Activated effector memory CD4-positive, alpha-beta T cell treated with anti-CD3 and anti-CD28 coated beads, Interleukin-2, amount 50 U/mL, for 16 hours (primary cell): ENCODE measurements at places on chromosomes 4 and X.

- no peak for DNase-seq
Observed at GRCh38 chrX:119763181-119763580, 4.8 kb downstream of the SOWAHD start.

GRCh38 chr4:175536852-175537453, 275.1 kb downstream of the GPM6A start:
- DNase-seq, result no peak

DNA sequence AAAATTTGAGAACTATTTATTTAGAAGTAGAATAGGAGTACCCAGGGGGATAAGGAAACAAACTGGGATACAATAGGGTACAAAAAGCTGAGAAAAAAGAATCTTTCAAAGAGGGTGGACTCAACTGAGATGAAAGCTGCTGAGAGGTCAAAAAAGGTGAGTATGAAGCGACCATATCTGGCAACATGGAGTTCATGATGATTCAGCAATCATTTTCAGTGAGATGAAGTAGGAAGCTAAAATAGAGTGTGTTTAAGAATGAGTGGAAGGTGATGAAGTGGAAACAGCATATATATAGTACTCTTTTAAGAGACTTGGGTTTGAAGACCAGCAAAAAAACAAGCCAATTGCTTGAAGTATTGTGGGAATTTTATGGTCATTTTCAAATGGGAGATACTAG, 72.0 kb upstream of the IL13RA2 start:
- DNase-seq, result no peak

- no peak for DNase-seq
Observed at GRCh38 chr4:136457004-136457403, 1075.3 kb downstream of the PCDH18 start.

- DNase-seq, result no peak
Observed at GRCh38 chr4:110533590-110533910, 57.6 kb downstream of the ENPEP start.

DNA sequence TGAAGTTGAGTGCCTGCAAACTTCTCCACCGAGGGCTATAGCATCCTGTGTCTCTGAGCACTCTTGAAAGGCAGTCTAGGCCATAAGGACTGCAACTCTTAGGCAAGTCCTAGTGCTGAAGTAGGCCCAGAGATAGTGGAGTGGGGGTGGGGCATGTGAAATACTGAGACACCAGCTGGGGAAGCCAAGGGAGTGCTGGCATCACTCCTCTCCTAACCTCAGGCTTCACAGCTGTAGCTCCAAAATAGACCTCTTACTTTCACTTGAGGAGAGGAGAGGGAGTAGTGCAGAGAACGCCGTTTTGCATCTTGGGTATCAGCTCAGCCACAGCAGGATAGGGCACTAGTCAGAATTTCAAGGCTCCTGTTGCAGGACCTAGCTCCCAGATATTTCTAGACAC, 56.2 kb upstream of the CYSLTR1 start:
- no peak for DNase-seq

GRCh38 chr4:26819026-26819425, 41.6 kb upstream of the STIM2 start:
- DNase-seq, result no peak
